Stimulated activated CD8-positive, alpha-beta memory T cell treated with anti-CD3 and anti-CD28 coated beads, Interleukin-15, amount 100 ng/mL, for 1 hour (primary cell): ENCODE measurements at places on chromosomes 6 and 20.

GRCh38 chr20:45918779-45919537 is 7.0 kb upstream of the PLTP start:
- no peak for DNase-seq

DNA sequence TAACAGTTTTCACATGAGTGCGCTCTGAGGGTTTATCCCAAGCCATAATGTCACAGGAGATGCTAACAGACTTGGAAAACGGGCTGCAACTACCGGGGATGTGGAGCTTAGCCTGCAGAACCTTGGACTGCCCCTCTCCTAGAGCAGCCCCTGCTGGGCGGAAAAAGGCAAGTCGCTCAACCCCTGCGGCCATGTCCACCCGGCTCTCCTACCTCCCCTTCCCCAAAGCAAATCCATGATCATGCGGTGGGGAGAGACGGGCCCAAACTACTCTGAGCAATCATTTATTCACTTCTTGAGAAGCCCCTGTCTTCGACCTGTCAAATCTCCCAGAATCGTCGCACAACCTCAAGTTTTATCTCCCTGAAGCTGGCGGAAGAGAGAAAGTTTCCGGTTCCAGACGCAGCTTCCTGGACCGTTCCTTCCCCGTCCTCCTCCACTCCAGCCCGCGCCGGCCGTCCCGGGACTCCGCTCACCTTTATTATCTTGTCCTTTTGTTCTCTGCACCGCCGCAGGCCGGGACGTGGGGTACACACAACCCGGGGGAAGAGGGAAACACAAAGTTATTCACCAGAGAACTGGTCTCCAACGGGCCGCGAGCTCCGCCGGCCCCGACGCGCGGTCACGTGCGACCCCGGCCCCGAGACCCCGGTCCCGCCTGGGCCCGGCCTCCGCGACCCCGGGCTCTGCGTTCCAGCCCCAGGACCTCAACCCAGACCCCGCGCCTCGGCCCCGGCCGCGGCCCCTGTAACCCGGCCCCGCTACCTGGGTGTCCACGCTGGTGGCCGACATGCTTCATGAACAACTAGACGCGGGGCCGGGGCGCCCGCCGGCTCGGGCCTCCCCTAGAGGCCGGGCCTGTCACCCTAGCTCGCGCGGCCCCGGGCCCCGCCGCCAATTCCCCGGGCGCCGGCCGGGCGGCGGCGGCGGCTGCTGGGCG is 560 bp downstream of the YTHDF1 start:
- DNase-seq: no peak

- no peak for DNase-seq
These were observed 43.1 kb downstream of the POPDC3 start for GRCh38 chr6:105136431-105137350.

DNA sequence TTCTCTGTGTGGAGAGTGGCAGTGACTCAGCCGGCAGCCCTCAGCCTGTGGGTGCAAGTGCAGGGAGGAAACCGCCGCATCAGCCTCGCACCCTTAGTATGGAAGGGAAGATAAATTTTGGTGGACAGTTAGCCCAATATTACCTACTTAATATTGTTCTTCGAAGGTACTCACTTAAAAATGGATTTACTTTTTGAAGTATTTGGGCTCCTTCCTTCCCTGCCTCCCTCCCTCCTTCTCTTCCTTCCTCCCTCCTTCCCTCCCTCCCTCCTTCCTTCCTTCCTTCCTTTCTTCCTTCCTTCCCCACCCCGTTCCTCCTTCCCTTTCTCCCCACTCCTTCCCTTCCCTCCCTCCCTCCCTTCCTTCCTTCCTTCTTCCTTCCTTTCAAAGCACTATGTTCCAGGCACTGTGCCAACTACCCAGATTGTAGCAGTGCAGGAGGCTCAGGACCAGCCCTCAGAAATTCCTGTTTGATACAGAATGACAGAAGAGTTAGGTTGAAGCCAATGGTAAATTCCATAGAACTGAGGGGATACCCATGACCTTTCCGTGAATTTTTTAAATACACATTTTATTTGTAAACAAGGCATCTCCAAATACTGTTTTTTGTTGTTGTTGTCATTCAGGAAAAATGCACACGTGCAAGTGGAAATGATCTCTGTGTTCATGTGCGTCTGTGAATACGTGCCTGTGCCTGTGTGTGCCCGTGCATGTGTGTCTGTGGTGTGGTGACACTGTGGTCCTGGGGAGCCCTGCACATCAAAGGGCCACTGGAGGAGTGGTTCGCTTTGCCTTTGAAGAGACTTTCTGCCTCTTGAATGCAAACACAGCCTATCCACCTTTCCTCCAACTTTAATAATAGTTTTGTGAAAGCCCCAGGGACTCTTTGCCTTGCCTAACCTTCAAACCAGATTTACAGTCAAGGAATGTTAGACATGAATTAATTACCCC is 141.7 kb downstream of the EDN3 start:
- DNase-seq: no peak

DNA sequence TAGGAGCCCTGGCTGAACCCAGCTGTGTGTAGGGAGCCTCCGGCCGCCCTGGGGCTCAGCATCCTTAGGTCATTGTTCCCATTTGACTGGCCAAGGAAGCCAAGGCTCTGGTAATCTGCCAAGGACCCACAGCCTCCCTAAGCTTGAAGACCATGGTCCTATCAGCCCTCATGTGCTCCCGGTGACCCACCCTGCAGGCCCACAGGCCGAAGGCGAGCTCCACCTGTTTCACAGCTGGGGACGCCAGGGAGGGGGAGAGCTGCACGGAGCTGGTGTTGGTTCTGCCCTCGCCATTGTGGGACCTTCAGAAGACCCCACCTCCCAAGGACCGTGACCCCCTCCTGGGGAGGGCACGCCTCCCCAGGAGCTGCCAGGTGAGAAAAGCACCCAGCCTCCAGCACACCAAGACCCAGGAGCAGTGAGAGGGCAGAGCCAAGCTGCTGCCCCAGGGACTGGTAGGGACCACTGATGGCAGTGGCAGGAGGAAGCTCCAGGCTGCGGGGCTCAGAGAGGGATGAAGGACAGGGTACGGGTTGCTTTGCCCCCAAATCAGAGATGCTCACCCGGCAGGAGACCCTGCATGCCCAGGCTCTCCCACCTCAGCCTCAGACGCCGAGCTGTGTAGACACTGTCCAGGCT is 30.7 kb upstream of the MRGBP start:
- DNase-seq: no peak

GRCh38 chr20:37299718-37300528 is 10.5 kb downstream of the MANBAL start:
- no peak for DNase-seq

- no peak for DNase-seq
These were observed 69.4 kb downstream of the SNX9 start for GRCh38 chr6:157892363-157892877.

DNA sequence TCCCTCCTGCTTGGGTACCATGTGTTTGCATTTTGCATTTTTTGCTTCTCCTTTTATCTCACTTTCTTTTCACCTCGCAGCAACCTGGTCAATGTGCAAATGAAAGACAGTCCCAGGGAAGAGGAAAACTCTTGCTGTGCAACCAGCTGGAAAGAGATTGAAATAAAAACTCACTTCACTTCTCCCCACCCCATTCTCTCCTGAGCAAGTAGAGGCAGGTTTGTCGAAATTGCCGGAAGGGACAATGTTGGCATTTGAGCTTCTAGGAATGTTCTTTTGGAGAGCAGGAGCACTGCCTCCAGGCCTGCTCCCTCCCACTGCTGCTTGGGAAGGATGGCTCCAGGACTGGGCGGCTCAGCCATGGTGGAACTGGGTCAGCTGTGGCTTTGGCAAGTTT is 30.6 kb downstream of the KCNG1 start:
- no peak for DNase-seq

GRCh38 chr6:137370871-137371633 is 123.1 kb downstream of the OLIG3 start:
- no peak for DNase-seq

GRCh38 chr6:106512048-106512967 is 117.0 kb downstream of the RTN4IP1 start:
- peak; percentile 54 for DNase-seq

- DNase-seq: no peak
These were observed 84.4 kb downstream of the MAP7 start for GRCh38 chr6:136465766-136466303.

DNA sequence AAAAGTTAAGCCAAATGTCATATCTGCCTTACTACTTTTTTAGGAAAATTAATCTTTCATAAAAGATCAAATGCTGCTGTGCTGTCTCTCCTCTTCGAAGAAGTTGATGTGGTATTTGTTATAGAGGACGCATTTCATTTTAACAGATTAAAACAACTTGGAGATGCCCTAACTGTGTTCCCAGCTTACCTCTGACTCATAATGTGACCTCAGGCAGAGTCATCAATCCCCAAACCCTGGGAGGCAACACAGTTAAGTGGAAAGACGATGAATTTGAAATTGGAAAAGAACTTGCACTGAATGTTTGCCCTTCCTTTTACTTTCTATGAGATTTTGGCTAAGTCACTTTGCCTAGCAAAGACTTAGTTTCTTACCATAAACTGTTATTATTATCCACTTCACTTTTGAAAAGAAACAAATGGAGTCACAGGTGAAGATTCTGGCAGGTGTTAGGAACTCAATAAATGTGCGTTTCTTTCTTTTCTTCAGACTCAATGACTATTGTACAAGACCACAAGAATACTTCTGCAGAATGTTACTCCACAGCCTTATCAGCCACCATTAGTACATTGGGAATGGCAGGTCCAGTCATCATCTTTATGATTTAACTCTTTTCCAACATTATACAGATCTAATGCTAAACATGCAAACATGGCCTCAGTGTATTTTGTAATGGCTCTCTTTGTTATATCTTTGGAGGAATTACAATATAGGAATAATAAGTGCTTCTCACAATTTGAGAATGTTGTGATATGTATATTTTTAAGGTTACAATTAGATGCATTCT is 102.6 kb downstream of the COL21A1 start:
- no peak for DNase-seq

DNA sequence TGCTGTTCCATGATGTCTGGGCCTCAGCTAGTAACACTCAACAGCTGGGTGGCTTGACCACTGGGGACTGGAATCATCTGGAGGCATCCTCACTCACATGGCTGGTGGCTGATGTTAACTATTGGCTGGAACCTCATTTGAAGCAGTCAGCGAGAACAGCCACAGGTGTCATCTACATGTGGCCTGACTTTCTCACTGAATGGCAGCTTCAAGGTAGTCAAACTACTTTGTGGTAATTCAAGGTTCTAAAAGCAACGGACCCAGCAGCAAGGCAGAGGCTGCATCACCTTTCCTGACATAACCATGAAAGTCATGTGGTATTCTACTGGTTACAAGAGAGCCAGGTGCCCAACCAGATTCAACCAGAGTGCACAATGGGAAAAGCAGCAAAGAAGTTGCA is 115.9 kb upstream of the DST start:
- DNase-seq: no peak

- no peak for DNase-seq
These were observed 101.0 kb upstream of the GGTLC1 start for GRCh38 chr20:24089576-24089975.

DNA sequence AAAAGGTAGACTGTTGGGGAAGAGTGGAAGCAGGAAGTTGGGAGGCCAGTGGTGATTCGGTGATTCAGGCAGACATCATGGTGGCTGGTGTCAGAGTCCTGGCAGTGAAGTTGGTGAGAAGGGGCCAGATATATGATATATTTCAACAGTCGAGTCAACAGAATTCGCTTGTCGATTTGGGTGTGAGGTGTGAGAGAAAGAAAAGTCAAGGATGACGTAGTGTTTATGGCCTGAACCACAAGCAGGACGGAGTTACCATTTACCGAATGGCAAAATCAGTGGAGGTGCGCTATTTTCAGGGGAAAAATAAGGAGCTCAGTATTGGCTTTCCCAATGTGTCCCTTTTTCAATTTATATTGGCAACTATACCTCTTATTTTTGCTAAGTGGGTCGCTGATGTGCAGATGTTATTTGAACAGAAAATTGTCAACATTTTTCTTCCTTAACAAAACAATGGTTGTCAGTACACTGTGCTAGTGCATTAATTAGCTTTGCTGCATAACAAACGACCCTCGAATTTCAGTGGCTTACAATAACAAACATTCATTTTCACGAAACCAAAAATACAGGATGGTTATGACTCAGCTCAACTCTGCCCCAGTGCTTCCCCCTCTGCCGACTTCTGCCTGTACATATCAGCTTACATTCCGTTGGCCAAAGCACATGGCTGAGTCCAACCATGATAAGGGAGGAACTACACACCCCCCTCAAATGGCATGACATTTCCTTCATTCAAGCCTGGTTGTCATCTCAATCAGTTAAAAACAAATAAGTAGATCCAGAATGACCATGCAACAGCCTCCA is 255.0 kb upstream of the ZFP64 start:
- no peak for DNase-seq

- no peak for DNase-seq
These were observed 73.0 kb upstream of the KCNG1 start for GRCh38 chr20:51095633-51096521.

- DNase-seq: no peak
These were observed 152.9 kb upstream of the DST start for GRCh38 chr6:56795466-56796195.

GRCh38 chr6:125598422-125598821 is 151.0 kb upstream of the HEY2 start:
- no peak for DNase-seq

DNA sequence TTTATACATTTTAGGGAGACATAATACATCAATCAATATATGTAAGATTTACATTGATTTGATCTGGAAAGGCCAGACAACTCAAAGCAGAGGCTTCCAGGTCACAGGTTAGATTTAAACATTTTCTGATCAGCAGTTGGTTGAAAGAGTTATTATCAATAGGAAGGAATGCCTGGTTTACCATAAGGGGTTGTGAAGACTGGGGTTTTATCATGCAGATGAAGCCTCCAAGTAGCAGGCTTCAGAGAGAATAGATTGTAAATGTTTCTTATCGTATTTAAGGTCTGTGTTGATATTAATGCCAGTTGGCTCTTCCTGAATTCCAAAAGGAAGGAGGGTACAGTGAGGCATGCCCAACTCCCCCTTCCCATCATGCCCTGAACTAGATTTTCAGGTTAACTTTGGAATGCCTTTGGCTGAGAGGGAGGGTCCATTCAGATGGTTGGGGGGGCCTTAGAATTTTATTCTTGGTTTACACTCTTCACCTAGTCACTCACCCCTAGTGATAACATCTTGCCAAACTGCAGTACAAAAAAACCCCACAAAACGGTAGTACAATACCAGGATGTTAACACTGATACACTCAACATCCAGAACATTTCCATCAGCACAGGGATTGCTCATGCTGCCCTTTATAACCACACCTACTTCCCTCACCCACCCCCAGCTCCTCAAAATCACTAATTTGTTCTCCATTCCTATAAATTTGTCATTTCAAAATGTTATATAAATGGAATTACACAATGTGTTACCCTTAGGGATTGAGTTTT is 259.6 kb upstream of the PLN start:
- no peak for DNase-seq

GRCh38 chr6:106525107-106525881 is 104.0 kb downstream of the RTN4IP1 start:
- DNase-seq: no peak

- no peak for DNase-seq
These were observed 535.2 kb upstream of the ID4 start for GRCh38 chr6:19301980-19302379.

GRCh38 chr6:166490671-166491500 is 95.6 kb downstream of the RAMACL start:
- DNase-seq: no peak
